Effector memory CD8-positive, alpha-beta T cell (primary cell): ENCODE measurements at places on chromosomes 16 and 17.
A peak's percentile ranks its signal among the peaks of the same experiment; 100 is the strongest.

GRCh38 chr17:48871035-48871550, 21.5 kb upstream of the ATP5MC1 start:
- DNase-seq = no peak

DNA sequence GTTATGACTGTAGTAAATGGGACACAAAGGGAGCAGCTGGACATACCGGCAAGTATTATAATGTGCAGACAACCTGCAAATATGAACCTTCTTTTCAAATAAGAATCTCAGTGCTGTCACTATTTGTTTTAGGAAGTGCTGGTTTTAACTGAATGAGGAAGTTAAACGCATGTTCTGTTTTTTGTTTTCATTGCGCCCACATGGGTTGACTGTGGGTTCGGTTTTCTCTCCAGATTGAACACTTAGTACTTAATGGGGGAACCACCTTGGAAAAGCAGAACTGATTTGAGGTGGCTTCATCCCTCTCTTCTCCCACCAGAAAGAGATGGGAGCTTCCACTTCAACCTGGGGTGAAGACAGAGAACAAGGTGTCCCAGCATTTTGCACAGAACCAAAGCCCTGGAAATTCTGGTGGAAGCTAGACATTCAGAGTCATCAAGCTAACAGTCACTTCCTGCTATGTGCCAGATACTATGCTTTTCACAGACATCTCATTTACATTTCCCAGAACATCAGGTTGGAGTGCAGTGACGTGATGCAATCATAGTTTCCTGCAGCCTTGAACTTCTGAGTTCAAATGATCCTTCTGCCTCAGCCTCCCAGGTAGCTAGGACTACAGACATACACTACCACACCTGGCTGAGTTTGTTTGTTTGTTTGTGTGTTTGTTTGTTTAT, 149.8 kb downstream of the CDH13 start:
- no peak for DNase-seq

DNA sequence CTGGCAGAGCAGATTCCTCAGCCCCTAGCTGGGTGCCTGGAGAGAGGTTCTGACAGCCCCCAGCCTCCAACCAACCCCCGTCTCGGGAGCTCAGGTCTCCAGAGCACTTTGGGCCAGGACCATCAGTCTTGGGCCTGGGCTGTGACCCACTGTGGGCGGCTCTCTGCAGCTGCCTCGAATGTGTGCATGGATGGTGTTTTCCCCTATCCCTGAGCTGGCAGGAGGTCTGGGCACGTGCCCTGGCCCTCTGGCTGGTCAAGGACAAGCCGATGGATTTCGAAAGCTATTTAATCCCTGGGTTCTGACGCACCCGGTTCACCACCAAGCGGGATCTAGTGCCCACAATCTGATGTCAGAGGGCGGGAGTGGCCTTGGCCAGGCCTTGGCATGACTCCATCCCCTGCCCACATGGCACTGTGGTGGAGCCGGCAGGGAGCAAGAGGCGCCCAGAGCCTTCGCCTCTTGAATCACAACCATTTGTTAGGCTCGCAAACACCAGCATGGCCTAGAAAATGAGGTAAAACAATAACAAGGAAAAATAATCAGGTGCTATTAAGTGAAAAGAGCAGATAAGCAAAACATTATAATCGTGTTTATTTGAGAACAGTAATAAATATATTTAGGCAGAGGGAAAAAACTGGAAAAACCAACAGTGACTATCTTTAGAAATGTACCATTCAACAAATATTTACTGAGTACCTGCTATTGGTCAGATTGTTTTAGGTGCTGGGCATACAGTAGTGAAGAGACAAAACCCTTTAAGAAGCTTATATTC, 69.3 kb upstream of the TOB1 start:
- no peak for DNase-seq

DNA sequence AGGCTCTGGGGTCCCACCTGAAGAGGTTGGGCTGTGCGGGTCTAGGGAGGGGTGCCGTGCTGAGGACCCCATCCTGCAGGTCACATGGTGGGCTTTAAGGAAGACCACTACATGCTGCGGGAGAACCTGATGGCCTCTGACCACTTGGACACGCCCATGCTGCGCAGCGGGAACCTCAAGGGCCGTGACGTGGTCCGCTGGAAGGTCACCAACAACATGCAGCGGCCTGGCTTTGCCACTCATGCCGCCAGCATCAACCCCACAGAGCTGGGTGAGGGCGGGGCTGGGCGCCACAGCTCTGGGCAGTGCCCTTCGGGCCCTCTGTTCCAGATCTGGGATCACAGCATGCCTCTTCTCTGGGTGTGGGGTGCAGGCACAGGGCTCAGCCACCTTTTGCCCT, 18.5 kb downstream of the ITGB4 start:
- no peak for DNase-seq

- no peak for DNase-seq
Measured at GRCh38 chr16:11349599-11350276, 4.5 kb downstream of the RMI2 start.

GRCh38 chr17:28774206-28774605, 30.4 kb downstream of the TRAF4 start:
- DNase-seq = no peak

GRCh38 chr16:77937473-77938149, 84.7 kb upstream of the CLEC3A start:
- no peak for DNase-seq

DNA sequence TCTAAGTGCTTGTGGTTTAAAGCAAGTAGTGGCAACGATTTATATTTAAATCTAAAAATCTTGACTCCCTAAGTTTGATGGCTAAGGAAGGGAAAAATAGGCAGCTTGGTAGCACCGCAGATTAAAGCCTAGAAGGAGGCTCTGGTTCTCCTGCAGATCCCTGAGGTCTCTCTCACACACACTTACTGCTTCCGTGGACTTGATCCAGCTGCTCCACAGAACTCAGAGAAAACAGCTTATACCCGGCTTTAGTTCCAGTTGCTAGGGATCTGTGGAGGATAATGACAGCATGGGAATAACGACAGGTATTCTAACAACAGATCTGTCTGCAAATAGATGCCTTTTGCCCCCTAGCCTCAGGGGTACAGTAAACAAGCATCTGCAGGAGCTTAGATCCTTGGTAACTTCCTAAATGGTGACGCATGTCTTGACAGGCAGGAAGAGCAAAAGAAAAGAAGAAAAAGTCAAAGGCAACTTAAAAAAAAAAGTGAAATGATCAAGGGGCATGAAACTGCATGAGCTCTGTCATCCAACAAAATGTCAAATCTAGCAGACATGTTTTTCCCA, 4.5 kb downstream of the WIPI1 start:
- no peak for DNase-seq

- no peak for DNase-seq
Measured at GRCh38 chr17:2194889-2195335, 108.7 kb downstream of the SMG6 start.

GRCh38 chr17:64150237-64151015, 20.5 kb upstream of the ERN1 start:
- DNase-seq = no peak

GRCh38 chr17:73720187-73720834, 76.1 kb upstream of the SDK2 start:
- no peak for DNase-seq

DNA sequence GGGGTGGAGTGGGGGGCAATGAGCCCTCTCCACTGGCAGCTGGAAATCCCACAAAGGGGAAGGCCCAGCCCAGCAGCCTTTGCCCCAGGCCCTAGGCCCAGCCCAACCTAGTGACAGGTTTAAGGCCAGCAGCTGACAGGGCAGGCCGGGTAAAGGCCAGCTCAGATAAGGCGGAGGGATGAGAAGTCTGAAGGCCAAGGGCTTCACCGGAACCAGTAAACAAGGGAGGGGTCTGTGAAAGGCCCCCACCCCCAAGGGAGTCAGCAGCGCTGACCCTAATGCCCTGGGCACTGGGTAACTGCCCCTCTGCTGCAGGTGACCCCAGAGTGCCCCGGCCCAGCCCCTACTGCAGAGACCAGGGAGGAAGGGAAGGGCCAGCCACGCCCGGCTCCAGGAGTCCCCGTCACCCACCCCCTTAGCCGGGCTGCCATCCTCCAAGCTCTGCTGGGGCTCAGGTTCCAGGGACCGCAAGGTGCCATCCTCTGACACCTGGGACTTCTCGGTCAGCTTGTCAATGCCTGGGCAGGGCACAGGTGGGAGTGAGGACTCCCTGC, 17.5 kb downstream of the OTOP3 start:
- no peak for DNase-seq

GRCh38 chr16:21656795-21657768, 4.7 kb upstream of the IGSF6 start:
- DNase-seq = peak; percentile 47

DNA sequence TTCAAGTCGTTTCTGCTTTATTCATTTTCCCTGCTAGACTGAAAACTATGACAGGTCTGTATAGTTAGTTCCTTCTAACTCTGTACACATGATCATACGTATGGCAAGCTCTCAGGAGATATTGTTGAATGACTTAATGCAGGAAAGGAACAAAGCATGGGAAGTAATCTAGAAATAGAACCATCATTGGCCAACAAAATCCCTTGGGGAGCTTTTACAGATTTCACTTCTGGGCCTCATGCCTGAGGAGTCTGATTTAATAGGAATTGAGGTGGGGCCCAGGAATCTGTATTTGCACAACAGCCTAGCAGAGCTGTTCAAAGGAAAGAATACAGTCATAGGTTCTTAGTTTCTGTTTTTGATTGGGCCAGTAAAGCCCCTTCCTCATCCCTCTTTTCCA, 229.2 kb downstream of the MAP2K6 start:
- no peak for DNase-seq

GRCh38 chr17:46108550-46109110, 84.6 kb downstream of the KANSL1 start:
- no peak for DNase-seq

DNA sequence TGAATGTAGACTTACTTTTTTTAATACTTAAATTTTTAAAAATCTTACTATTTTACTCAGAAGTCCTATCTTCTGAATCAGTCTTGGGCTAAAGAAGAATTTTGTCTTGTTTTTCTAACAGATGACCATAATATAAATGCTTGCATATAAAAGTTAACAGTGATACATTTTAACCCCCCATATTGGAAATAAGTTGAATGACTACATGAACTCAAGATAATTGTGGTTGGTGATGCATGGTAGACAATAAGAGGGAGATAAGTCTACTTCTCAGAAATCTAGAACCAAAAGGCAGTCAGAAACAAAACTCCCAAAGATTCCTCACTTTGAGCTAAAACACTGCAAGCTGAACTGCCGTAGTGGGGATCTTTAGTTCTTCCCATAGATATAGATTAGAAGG, 868.4 kb upstream of the SOX9 start:
- no peak for DNase-seq

DNA sequence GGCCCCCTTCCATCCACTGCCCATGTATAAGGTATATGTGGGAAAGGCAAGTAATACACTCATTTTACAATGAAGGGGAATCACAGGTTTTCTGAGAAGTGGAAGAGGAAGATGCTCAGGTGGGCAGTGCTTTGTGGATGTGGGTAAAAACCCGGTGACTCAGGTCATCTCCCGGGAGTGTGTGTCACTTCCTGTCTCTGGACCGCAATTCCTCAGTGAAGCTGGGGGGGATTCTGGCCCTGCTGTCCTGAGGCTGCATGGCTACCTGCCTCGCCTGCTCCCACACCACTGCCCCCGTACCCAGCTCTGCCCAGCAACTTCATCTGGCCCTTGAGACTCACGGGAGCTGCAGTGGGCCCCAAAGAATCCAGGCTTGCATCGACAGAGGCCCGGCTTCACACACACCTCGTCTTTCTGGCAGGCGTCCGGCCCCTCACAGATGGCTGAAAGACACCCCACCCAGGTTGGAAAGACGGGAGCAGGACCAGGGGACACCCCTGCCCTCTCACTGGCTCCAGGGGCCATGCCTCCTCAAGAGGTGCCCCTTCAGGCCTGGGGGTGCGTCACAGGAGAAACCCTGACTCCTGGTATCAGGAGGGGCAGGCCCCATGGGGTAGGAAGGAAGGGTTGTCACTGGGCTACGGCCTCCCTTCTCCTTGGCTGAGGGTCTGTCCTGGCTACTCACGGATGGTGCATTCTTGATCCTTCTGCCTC, 882 bp downstream of the SCARF1 start:
- no peak for DNase-seq

DNA sequence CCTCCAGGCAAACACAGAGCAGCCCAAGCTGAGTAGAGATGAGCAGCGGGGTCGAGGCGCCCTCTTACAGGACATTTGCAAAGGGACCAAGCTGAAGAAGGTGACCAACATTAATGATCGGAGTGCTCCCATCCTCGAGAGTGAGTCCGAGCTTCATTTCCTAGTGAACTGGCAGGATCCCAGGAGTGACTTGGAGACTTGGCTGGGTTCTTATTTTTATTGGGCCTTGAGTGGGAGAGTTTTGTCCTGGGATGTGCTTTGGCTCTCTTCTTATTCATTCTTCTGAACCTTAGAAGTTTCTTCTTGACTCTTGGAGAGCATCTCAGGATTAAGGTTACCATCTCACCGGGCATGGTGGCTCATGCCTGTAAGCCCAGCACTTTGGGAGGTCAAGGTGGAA, 27.2 kb upstream of the CDC6 start:
- DNase-seq = no peak

- no peak for DNase-seq
Measured at GRCh38 chr17:77421630-77421972, 280.8 kb downstream of the SEC14L1 start.

DNA sequence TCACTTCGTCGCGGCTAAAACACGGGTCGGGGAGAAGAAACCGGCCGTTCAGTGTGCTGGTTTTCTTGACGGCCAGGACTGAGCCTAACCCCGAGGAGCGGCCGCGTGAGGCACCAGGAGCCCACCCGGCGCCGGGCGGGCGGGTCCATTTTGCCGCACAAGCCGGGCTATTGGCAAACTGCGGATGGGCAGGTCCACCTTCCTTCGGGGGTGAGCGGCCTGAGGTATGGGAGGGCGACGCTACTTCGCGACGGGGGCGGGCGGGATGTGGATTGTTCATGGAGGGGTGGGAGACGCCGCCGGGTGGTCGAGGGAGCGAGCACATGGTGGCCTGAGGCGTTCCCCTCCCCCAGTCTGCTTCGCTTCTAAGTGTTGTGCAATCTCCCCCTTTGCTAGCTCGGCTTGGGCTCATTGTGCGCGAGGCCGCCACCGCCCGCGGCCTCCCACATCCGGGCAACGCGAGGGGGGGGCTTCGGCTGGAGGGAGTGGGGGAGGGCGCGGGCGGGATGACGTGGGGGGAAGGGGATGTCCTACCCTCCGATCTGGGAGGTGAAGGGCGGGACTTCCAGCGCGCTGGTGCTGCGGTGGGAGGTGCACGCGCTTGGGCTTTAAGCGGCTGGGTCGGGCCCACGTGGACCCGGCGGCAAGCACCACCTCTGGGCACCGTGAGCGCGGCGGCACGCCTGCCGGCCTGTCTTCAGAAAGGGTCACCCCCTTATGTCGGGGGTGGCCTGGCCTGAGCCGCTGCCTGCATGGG, 5.9 kb upstream of the CD68 start:
- DNase-seq = peak; percentile 87

- DNase-seq = no peak
Measured at GRCh38 chr17:61444831-61445230, 7.4 kb upstream of the TBX4 start.

- DNase-seq = no peak
Measured at GRCh38 chr17:20206068-20206467, 196.9 kb downstream of the SPECC1 start.

GRCh38 chr16:22381392-22381791, 7.0 kb upstream of the CDR2 start:
- DNase-seq = no peak
